ENCODE measurements at places on chromosomes 7 and 10. TPM values are rescaled to one million over a fixed set of nuclear protein-coding genes. Genes with fewer than 3 reads are reported as not detected.

DNA sequence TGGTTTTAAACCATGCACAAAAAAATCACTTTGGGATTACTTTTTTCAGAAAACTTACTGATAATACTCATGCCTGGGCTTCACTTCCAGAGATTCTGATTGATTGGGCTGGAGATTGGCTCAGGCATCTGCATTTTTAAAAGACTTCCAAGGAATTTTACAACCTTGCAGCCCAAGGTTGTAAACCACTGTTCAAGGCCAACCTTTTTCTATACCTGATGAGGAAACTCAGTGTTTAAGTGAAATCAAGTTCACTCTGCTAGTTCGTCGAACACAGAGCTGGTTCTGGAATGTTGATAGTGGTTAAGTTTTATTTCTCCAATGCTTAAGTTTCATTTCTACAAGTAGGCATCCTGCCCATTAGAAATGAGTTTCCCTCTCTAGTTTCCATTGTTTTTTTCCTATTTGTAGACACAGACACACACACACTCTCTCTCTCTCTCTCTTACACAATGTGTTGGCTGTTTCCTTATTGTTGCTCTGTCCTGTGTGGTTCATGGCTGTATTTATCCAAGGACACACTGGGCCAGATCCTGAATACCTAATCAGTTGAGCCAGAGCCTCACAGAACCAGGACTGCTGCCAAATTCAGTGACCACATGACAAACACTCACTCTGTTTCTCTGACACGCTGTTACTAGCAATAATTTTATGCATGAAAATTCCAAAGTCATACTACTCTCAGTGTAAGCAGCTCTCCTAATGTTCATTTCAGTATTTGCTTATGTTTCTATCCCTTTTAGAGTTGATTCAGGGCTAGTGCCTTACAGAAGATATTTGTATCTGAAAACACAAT lies 3.7 kb upstream of the IFIT1B start:
- no peak for DNase-seq
- H3K4me3 ChIP-seq: no peak overlapping the region
- H3K27me3 ChIP-seq: peaks cover 14% of the 10 kb centered on the region
- H3K4me1 ChIP-seq: peaks cover 3% of the 10 kb centered on the region
- H3K27ac ChIP-seq: no peak overlapping the region

PON3 gene
- not detected for total RNA-seq

GRCh38 chr10:85145966-85146365 lies 817.6 kb downstream of the CCSER2 start:
- H3K27me3 ChIP-seq: no peaks in the 10 kb centered on the region
- H3K36me3 ChIP-seq: no peaks in the 10 kb centered on the region
- no peak overlapping the region for H3K27ac ChIP-seq
- H3K4me1 ChIP-seq: no peaks in the 10 kb centered on the region
- no peak overlapping the region for H3K4me3 ChIP-seq
- DNase-seq: no peak

DNA sequence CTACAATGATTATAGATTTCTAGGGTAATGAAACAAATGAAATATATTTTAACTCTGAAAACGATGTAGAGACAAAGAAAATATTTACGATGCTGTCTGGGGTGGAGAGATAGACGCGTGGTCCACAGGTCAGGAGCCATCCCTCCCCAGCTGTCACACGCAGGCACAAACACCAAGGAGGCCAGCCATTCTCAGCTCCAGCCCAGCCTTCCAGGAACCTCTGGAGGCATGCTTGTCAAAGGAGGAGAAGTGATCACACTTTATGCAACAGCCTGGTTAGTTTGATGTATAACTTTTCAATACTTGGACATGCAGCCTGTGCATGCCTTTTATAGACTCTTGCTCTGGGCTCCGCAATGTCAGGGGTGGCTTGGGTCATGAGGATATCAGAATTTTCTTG lies 391.5 kb upstream of the MGMT start:
- H3K4me3 ChIP-seq: no peak overlapping the region
- no peaks in the 10 kb centered on the region for H3K36me3 ChIP-seq
- peak; percentile 9 for DNase-seq
- H3K27me3 ChIP-seq: peaks cover 5% of the 10 kb centered on the region
- H3K27ac ChIP-seq: no peak overlapping the region

GRCh38 chr7:46606761-46607160 lies 685.7 kb upstream of the IGFBP3 start:
- no peak for DNase-seq
- H3K27ac ChIP-seq: no peak overlapping the region
- H3K36me3 ChIP-seq: no peaks in the 10 kb centered on the region
- no peaks in the 10 kb centered on the region for H3K4me1 ChIP-seq

GRCh38 chr7:115346685-115347084 lies 424.8 kb downstream of the MDFIC start:
- no peak overlapping the region for H3K27ac ChIP-seq
- no peaks in the 10 kb centered on the region for H3K36me3 ChIP-seq
- no peak for DNase-seq
- no peak overlapping the region for H3K4me3 ChIP-seq
- no peaks in the 10 kb centered on the region for H3K27me3 ChIP-seq
- no peaks in the 10 kb centered on the region for H3K4me1 ChIP-seq

GRCh38 chr10:68406111-68406814 lies 814 bp downstream of the RUFY2 start:
- peaks cover 6% of the 10 kb centered on the region for H3K36me3 ChIP-seq
- peak; percentile 46 for DNase-seq
- peak overlapping the region; percentile 77 for H3K27ac ChIP-seq
- H3K27me3 ChIP-seq: no peaks in the 10 kb centered on the region
- H3K4me3 ChIP-seq: peak overlapping the region; percentile 83
- peaks cover 17% of the 10 kb centered on the region for H3K4me1 ChIP-seq

DNA sequence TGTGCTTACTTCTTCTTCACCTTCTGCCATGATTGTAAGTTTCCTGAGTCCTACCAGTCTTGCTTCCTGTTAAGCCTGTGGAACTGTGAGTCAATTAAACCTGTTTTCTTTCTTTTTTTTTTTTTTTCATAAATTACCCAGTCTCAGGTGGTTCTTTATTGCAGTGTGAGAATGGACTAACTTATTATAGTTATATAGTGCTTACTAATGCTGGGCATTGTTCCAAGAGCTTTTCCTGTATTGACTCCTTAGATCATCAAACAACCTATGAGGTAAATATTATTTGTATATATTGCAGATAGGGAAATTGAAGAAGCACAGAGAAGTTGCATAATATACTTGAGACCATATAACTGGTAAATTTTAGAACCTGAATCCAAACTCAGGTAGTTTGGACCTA lies 98.1 kb downstream of the MBL2 start:
- no peaks in the 10 kb centered on the region for H3K36me3 ChIP-seq
- H3K4me3 ChIP-seq: no peak overlapping the region
- no peaks in the 10 kb centered on the region for H3K27me3 ChIP-seq
- DNase-seq: no peak
- H3K4me1 ChIP-seq: no peaks in the 10 kb centered on the region
- no peak overlapping the region for H3K27ac ChIP-seq

- no peak overlapping the region for H3K27ac ChIP-seq
These were observed 163.6 kb upstream of the HPS1 start for GRCh38 chr10:98610301-98610700.

GRCh38 chr10:121680879-121681655 lies 82.8 kb upstream of the FGFR2 start:
- no peak overlapping the region for H3K4me3 ChIP-seq
- H3K27ac ChIP-seq: no peak overlapping the region
- no peaks in the 10 kb centered on the region for H3K36me3 ChIP-seq
